ENCODE measurements at places on chromosomes 6 and 20. TPM values are rescaled to one million over a fixed set of nuclear protein-coding genes. Genes with fewer than 3 reads are reported as not detected.

The C6orf163 gene
- total RNA-seq, result 1.2 TPM

The XKR7 gene
- not detected for total RNA-seq

The ZMYND8 gene
- 13.8 TPM for total RNA-seq

The MEI4 gene
- total RNA-seq, result 0.10 TPM

The CPNE5 gene
- 0.25 TPM for total RNA-seq

The TREM2 gene
- total RNA-seq, result 0.28 TPM

The OLIG3 gene
- not detected for total RNA-seq

The CAGE1 gene
- 0.05 TPM for total RNA-seq

The TRAPPC3L gene
- total RNA-seq, result not detected

The SRMS gene
- total RNA-seq, result not detected

The OR2H2 gene
- not detected for total RNA-seq

The TBXT gene
- total RNA-seq, result not detected

DNA sequence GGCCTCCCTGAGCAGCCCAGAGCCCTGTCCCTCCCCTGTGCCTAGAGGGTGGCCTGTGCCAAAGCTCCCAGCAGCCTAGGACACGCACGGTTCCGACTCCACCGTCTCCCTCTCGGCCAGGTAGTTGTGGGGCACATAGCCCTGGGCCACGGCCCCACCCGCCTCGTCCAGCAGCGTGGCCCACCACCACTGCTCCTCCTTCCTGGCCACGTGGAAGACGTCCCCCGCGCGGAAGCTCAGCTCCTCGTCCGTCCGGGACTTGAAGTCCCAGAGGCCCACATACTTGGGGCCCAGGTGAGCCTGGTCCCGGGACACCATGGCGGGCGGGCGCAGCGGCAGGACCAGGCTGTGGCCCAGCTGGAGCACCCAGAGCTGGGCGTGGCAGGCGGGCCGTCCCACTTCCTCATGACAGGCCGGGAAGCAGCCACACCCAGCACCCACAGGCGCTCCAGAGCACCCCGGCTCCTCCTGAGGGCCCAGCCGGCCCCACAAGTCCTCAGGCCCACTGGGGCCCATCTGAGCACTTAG lies at the start of gene PTK6:
Gene PTK6 (minus strand): TSS at position 380 of the 528 bp plus-strand sequence. CDS start 62 bp downstream, at position 318.
- peak; percentile 73 for DNase-seq

DNA sequence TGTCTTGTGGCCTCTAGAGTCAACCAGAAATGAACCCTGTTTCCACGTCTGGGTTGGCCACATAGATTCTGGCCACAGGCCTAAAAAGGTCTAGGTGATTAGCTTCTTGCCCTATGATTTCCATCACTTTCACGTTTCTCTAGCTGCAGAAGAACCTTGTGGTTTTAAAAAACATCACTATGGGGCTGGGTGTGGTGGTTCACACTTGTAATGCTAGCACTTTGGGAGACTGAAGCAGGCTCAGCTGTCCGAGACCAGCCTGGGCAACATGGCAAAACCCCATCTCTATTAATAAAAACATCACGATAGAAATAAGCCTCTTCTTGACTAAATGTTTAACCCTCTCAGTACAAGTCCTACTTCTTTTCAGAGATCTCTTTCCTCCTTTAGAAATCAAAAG lies 27.6 kb downstream of the POLR1C start:
- no peak for DNase-seq

GRCh38 chr6:33578164-33578563 lies 1.9 kb downstream of the BAK1 start:
- DNase-seq, result no peak

GRCh38 chr20:12998046-12998445 lies 10.7 kb upstream of the SPTLC3 start:
- no peak for DNase-seq

DNA sequence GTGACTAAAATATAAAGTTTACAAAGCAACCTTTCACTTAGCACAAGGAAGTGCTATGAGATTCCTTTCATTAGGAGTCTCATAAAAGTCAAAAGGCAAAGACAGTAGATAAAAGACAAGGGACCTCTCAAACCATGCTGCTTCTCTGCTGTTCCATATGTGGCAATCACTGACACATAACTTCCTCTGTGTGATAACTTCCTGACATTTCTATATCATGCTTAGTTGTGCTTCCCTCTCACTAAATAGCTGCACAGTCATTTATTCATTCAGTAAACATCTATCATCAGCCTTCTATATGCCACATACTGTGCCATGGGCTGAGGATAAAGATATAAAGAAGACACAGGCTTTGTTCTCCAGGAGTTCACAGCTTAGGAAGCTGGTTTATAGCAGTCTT lies 214.8 kb upstream of the GRIK2 start:
- DNase-seq, result no peak

DNA sequence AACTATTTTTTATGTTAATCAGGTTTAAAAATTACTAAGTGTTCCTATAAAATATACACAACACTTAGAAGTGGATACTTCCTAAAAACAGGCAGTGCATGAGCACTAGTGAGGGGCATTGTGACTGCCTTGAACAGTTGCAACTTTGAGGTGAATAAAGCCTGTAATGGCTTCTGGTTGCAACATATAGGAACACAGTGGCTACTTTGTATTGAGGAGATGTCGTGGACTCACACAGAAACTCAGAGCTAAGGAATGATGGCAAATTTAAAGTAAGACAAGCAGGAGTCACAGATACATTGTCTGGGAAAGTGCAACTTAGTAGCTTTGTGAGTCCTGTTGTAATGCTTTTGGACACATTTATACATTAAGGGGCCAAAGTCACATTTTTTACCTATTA lies 861 bp upstream of the HLA-A start:
- no peak for DNase-seq

- DNase-seq, result no peak
Measured at GRCh38 chr6:44651604-44652003, 264.1 kb downstream of the CDC5L start.

- DNase-seq, result no peak
Measured at GRCh38 chr6:144248476-144249301, 36.4 kb upstream of the UTRN start.

DNA sequence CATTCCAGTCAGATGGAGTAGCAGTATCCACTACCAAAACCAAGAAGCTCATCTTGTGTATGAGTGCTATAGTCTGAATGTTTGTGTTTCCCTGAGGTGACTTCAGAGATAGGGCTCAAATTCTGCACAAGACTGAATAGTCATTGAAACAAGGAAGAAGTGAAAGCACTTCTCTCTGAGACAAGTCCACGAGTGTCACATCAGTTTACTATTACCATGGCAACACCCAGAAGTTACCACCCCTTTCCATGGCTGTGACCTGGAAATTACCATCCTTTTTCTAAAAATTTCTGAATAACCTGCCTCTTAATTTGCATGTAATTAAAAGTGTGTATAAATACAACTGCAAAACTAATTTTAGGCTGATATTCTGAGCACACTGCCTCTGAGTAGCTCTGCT lies 682.1 kb upstream of the ADGRB3 start:
- no peak for DNase-seq

- no peak for DNase-seq
Measured at GRCh38 chr6:169157197-169158148, 96.2 kb downstream of the THBS2 start.

DNA sequence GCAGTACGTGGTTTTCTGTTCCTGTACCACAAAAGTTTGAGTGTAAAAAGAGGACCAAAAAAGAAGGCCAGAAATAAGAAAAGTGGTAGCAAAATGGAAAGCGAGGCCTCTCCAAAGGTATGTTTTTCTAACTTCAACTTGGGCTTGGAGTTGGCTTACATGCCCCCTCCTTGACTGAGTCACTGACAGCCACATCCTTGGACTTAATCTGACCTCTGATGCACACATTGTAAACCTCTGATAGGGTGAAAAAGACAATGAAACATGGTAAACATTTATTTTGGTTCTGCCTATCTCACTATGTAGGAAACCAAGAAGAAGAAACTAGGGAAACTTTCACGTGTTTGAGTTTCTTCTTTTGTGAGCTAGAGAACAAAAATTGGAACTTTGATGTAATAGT lies 503.2 kb upstream of the ID4 start:
- no peak for DNase-seq

DNA sequence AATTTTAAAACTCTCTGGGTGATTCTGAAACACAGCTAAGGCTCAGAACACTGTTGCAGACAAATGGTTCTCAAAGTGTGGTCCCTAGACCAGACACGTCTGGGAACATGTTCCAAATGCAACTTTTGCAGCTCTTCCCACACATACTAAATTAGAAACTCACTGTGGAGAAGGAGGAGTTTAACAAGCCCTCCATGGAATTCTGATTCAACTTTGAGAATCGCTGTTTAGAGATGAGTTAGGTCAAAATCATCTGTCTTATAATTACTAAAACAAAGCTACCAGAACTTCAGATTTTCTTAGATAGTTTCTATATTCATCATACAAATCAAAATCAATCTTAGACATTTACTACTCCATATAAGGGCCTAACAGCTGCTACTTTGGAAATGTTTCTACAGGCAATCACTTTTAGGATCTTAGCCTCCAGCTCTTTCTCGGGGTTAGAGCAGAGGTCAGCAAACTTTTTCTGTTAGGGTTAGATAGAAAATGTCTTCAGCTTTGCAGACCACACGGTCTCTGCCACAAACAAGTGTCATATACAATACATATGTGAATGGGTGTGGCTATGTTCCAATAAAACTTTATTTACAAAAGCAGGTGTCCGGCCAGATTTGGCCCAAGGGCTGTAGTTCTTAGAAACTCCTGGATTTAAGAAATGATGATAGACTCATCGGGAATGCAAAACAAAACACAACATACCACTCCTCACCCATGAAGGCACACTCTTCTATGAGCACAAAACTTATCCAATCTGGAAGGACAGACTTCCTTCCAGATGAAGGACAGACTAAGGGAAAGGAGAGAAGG lies 50.0 kb upstream of the ARHGAP18 start:
- DNase-seq, result no peak

GRCh38 chr6:142763205-142763604 lies 181.8 kb downstream of the HIVEP2 start:
- no peak for DNase-seq

DNA sequence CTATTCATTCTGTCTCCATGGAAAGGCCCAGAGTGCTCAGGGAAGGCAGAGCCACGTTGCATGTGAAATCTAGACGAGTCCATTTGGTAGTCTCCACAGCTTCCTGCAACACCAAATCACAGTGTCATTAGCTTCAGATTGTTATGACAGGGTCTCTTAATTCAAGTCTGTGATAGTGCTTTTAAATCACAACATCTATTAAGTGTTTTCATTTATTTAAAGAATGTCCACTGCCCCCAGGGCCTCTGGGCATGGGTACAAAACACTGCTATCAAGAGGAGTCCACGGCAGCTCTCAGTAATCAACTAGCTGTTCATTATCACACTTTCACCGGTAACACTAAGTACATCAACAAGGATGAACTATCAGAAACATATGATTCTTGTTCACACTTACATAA lies 455.9 kb upstream of the JARID2 start:
- DNase-seq, result no peak

DNA sequence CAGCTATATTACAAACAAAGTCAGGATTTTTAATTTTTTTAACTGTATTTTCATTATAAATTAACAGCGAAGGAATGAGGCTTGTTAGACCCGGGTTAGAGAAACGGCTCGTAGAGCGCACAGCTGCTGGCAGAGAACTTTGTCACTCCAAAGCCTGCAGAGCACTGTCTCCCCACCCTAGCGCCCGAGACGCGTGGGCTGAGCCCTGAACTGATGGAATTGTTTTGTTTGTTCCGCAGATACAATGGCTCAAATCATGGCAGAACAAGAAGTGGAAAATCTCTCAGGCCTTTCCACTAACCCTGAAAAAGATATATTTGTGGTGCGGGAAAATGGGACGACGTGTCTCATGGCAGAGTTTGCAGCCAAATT lies 810 bp downstream of the LAMP5 start:
- no peak for DNase-seq

- no peak for DNase-seq
Measured at GRCh38 chr6:99177736-99178135, 171.7 kb downstream of the FAXC start.

- DNase-seq, result no peak
Measured at GRCh38 chr20:49961413-49961812, 21.4 kb upstream of the SNAI1 start.

DNA sequence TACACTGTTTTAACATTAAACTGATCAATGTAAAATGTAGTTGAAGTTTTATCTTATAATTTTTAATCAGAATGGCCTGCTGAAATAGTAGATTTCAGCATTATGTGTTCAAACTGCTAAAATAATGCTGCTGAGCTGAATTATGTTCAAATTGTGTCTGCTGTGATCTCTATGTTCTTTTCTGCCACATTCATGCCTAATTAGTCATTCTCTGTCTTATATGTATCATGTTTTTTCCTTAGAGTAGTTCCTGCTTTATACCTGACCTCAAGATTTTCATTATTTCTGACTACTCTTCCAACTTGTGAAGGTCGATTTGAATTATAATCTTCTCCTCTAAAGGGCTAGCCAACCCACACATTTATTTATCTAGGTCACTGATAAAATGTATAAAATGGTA lies 476.7 kb upstream of the EPHA7 start:
- no peak for DNase-seq

- no peak for DNase-seq
Measured at GRCh38 chr6:70717038-70717801, 49.5 kb downstream of the SMAP1 start.

DNA sequence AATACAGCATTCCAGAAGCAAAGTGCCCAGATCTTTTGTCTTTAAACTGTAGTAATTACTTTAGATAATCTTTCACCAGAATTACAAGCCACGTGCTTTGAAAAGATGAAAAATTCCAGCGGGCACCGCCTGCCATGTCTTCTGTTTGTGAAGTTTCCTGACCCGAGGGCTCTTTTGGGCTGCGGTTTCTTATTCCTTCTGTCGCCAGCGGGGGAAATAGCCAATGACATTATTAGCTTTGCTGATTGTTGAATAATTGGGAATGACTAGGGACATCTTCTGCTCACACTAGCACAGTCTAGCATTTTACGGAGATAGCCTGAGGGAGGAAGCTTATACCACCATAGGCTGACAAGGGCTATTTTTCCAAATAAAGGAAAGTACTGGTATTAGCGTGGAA lies 124.7 kb downstream of the SAMD5 start:
- DNase-seq, result no peak

DNA sequence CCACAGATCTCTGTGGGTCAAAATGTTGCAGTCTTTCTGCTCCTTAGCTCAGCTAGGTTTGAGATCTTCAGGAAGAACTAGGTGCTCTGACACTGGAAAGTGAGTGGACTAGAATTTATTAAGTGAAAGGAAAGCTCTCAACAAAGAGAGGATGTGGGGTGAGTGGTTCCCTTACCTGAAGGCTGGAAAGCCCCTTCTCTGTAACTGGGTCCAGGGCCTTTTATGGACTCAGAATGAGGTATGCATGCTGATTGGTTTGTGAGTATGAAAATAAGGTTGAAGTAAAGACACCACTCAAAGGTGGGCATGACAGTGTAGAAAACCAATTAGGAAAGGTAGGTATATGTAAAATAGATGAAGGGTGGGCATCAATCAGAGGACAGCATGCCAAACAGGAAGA lies 485.5 kb downstream of the CD109 start:
- no peak for DNase-seq

GRCh38 chr20:48002517-48002970 lies 217.3 kb upstream of the SULF2 start:
- no peak for DNase-seq

- DNase-seq, result no peak
Measured at GRCh38 chr6:38378801-38379200, 260.9 kb downstream of the BTBD9 start.
